Neural crest cell (in vitro differentiated cells): ENCODE measurements at places on chromosomes 6 and 20.

GRCh38 chr6:166281104-166281503 lies 27.1 kb downstream of the PRR18 start:
- DNase-seq = no peak

DNA sequence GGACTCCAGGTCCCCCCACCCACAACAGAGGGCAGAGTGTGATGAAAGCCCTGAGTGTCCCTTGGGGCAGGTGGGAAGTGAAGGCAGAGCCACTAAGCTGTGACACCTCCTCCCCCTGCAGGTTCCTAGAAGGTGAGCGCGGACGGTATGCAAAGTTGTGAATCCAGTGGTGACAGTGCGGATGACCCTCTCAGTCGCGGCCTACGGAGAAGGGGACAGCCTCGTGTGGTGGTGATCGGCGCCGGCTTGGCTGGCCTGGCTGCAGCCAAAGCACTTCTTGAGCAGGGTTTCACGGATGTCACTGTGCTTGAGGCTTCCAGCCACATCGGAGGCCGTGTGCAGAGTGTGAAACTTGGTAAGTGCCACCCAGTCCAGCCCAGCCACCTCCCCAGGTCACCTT lies 159.6 kb upstream of the RNF24 start:
- DNase-seq = no peak

DNA sequence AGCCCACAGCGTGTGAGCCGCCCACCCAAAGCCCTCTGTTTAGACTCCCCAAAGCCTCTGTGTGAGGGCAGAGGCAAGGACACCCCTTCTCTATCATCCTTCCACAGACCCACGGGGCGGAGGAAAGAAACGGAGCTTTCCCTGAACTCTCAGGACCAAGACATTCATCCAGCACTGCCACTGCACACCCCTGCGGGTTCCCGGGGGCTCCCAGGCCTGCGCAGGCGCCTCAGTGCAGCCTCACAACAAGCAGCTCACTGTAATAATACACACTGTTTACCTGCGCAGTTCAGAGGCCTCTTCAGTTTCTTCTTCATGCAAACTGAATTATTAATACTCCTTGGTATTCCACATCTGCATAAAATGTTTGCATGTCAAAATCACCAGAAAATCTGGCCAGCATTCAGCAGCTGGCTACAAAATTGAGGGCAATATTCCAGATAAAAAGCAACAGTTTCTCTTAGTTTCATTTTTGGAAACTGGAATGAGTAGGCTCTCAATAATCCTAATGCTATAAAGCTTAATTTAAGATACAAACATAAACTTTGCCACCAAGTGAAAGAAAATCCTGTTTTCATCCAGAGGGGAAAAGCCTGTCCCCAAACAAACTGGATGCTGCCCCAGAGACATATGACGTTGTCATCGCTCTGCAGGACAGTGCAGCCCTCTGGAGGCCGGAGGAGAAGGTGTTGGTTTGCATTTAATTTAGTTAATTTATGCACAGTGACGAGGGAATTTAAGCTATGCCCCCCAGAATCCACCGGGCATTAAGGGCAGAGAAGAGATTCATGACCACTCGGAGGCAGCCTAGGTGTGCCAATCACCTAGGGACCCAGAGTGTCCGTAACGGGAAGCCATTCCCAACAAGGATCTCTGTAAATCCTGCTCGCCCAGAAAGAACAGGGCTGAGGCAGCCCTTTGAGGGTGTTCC lies 45.3 kb downstream of the NINL start:
- no peak for DNase-seq

GRCh38 chr6:6317386-6317785 lies 3.1 kb downstream of the F13A1 start:
- no peak for DNase-seq

DNA sequence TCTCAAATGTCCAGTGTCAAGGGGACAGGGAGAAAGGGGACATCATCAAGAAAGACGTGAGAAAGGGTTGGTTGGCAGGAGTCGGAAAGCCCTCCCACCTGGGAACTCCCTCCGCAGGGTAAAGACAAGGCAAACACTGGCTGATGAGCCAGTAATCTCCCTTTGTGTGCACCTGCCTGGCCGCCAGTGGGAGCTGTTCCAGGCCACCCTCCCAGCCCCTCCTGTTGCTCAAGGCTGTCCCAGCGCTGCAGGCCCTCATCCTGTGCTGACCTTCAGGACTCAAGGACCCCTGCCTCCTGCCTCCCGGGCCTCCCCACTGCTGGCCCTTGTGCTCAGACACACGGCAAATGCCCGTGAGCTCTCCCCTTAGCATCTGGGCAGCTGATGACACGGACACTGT lies 7.4 kb downstream of the FRMD1 start:
- DNase-seq = no peak

- no peak for DNase-seq
Observed at GRCh38 chr6:111800259-111800765, 72.9 kb downstream of the FYN start.

DNA sequence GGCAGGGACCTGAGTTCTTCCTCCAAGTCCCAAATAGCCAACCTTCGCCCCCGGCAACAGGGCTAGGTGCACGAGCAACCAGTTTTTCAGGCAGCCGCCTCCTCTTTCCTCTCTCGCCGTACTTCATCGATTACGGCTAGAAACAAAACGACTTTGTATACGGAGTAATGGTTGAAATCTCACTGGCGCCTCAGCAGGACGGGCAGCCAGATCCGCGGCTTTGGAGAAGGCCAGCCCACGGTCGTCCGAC lies 333 bp upstream of the SMIM13 start:
- no peak for DNase-seq
